ENCODE measurements at places on chromosomes 12 and 14. TPM values are rescaled to one million over a fixed set of nuclear protein-coding genes. Genes with fewer than 3 reads are reported as not detected.

Gene NUMB
- total RNA-seq, result 88.8 TPM

Gene KLHDC1
- 2.8 TPM for total RNA-seq

Gene SLC4A8
- total RNA-seq, result 11.8 TPM

Gene SYNDIG1L
- total RNA-seq, result 0.34 TPM

Gene FLRT2
- total RNA-seq, result 312 TPM

Gene ESR2
- total RNA-seq, result 0.29 TPM

Gene ADAMTS20
- 0.33 TPM for total RNA-seq

Gene ANKRD33
- total RNA-seq, result 0.14 TPM

Gene LTBP2
- total RNA-seq, result 0.79 TPM

Gene STYK1
- 0.79 TPM for total RNA-seq

Gene FSCB
- not detected for total RNA-seq

Gene PGF
- total RNA-seq, result 3.5 TPM

Gene FAM186B
- total RNA-seq, result 0.24 TPM

Gene PTHLH
- 0.93 TPM for total RNA-seq

Gene KCNH5
- 3.1 TPM for total RNA-seq

Gene TSPAN19
- not detected for total RNA-seq

Gene SLC25A21
- total RNA-seq, result 3.1 TPM

Gene AQP6
- not detected for total RNA-seq

Gene MYH6
- 0.04 TPM for total RNA-seq

Gene KRT71
- total RNA-seq, result not detected

Gene GALNT6
- total RNA-seq, result 3.7 TPM

Gene ACOT4
- 1.3 TPM for total RNA-seq

Gene C12orf54
- not detected for total RNA-seq

Gene METTL25
- 15.0 TPM for total RNA-seq

Gene DNAH10
- total RNA-seq, result 1.0 TPM

Gene CLEC4C
- not detected for total RNA-seq

Gene AICDA
- total RNA-seq, result not detected

Gene GLT8D2
- 0.80 TPM for total RNA-seq

Gene THTPA
- total RNA-seq, result 20.6 TPM

Gene CLMN
- total RNA-seq, result 31.5 TPM

Gene ADAM20
- total RNA-seq, result 1.3 TPM

Gene TIMELESS
- total RNA-seq, result 58.0 TPM

Gene ASB2
- not detected for total RNA-seq

Gene FAM222A
- 11.6 TPM for total RNA-seq

Gene ADGRD1
- total RNA-seq, result 6.6 TPM

Gene NRIP2
- not detected for total RNA-seq

Gene ADCY4
- total RNA-seq, result 0.75 TPM

Gene FAM181A
- total RNA-seq, result not detected

Gene FZD10
- 0.24 TPM for total RNA-seq

Gene RASSF9
- 4.0 TPM for total RNA-seq

Gene ENO2
- 79.0 TPM for total RNA-seq

Gene SRGAP1
- 17.8 TPM for total RNA-seq

Gene TGM1
- total RNA-seq, result 5.8 TPM

Gene PRPH
- 0.62 TPM for total RNA-seq

Gene SYT10
- total RNA-seq, result 1.2 TPM

Gene LRRC43
- 5.5 TPM for total RNA-seq

Gene TPH2
- not detected for total RNA-seq

Gene CCDC196
- total RNA-seq, result not detected

Data from progenitor cell of endocrine pancreas (in vitro differentiated cells).